Osteocyte (in vitro differentiated cells): ENCODE measurements at places on chromosomes 1 and 21.

DNA sequence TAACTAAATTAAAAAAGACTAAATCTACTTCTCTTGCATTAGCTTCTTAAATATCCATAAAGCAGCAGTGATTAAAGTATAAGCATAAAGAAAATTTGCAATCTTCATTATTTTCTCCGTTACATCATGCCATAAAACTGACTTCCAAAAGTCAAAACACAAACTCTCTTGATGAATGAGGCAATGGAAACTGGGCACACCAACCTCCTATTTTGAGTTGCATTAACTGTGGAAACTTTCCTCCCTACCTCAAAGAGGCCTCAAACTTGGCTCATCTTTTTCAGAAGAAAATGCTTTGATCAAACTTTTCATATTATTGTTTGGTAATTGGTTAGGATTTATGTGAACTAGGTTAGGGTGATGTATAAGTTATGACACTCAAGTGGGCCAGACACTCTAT lies 4.1 kb upstream of the BTG3 start:
- DNase-seq, result no peak

DNA sequence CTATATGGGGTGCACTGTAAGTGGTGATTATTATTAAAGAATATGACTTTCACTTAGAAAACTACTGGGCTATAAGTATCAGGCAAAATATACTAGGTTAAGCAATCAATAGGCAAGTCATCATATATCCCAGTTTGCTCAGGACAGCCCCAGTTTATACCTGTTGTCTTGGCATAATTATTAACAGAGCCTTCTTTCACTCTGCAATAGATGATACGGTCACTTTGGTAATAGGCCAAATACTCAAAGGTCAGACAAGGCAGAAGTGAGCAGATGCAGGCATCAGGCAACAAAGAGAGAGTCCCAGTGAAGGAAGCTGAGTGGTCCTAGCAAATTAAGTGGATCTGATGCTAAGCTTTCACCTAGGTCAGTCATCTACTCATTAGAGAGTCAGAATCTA lies 599.9 kb downstream of the LMO4 start:
- DNase-seq, result no peak

GRCh38 chr1:38693031-38693430 lies 166.5 kb downstream of the RRAGC start:
- DNase-seq, result no peak

DNA sequence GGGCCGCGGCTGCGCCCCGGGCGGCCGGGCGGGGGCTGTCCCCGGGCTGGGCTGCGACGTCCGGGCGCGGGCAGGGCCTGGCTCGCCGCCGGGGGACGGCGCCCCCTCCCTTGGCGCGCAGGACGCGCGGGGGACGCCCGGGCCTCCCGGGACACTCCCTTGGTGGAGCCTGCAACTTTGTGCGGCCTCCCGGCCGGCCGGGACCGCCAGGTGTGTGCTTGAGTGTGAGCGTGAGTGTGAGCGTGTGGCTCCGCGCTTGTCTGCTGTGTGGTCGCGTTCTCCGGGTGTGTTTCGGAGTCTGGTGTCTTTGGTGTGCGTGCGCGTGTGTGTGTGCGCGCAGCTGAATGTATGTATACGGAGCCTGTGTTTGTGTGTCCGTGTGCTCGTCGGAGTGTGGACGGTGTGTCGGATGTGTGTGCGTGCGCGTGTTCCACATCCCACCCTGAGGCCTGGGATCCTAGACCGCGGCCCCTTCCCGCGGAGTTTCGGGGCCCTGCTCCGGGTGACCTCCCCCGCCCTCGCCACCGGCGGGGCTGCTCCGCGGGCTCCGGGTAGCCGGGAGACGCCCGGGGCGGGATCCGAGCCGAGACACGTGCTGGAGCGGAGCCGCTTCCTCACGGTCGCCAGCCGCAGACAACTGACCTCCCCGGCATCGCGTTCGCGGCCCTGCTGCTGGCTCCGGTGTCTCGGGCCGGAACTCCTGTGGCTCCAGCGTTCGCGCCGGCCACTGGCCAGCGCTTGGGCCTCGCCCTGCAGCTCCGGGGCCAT lies 1.7 kb downstream of the PTPRU start:
- DNase-seq, result no peak

DNA sequence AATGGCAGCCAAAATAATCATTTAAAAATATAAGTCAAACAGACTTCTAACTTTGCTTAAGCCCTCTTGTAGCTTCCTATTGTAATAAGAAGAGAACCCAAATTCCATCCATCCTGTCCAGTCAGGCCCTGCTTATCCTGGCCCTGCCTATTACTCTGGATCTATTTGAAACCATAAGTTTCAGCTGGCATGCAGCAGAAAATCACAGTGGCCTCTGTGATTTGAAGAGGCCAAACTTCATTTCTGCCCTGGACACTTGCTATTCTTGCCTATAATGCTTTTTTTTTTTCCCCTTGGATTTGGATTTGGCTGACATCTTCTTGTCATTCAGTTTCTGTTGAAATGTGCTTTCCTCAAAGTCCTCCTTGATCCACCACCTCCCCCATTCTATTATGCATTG lies 642.8 kb downstream of the USP25 start:
- DNase-seq, result no peak

DNA sequence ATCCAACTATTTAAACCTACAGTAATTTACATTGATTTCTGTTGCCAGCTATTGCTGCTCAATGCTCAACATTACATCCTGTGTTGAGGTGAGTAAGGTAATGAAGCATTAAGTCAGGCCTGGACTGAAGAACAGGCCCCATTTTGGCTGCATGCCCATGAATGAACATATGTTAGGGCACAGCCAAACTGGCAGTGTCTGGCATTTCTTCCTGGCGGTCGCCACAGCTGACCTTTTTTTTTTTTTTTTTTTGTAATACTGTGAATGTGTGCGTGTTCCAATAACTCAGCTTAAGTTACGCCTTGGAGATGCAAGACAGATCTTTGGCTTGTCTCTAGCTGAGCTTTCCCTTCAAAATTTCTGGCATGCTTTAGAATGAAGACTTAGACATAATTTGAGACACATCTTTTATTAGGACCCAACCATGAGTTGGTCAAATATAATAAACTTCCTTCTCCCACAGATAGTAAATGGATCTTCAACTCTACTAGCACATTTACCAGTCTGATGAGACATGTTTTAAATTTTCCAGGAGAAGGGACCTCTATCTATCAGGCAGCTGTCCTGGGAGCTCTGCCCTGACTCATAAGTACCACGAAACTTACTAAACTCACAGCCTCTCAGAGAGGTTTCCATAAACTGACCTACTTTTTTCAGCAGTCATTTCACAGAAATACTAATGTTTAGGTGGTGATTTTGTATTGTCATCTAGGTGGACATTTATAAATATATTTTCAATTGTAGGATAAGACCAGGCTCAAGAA lies 341.1 kb upstream of the RUNX1 start:
- DNase-seq, result no peak
